Neural crest cell (in vitro differentiated cells): ENCODE measurements at places on chromosomes 7 and 10.
A peak's percentile ranks its signal among the peaks of the same experiment; 100 is the strongest.

DNA sequence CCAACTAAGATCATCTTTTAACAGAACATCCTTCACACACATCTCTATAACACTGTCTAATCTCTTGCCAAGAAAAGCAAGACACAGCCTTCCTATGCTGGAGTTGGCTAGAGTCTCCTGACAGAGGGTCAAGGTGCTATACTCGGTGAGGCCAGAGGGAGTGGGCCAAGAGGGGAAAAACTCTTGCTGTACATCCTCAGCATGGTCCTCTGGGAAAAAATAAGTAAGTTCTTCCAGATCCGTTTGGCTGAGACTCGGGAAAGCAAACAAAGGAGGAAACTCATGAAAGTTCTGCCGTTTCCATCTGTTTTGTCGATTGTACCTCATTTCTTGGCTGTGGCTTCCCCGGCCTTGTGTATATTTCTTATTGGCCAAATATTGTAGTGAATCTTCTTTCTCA, 33.9 kb downstream of the VWDE start:
- DNase-seq = no peak

DNA sequence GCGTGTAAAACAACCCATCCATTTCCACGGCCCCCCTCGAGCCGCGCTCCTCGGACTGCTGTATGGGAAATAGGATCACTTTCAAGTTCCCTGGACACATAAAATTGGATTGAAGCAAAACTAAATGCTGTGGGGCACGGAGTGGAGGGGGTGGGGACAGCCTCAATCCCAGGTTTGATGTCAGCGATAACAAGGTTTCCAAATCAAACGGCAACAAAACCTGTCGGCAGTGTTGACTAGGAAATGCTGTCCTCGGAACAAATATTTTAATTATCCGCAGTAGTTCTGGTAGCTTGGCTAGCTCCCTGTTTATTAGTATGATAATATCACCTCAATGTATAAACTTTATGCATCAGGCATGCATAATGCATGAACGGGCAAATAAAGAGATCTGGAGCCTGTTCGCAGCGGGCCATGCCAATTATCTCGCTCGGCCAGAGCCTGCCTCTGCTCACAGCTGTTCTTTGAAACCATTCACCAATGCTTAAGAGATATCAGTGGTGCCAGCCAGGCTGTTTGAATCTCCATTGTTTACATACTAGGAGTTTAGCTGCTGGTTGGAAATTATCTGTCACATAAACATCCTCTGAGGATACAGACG, 161.1 kb downstream of the PAXIP1 start:
- DNase-seq = no peak

- no peak for DNase-seq
Measured at GRCh38 chr7:116979430-116979829, 26.1 kb downstream of the ST7 start.

DNA sequence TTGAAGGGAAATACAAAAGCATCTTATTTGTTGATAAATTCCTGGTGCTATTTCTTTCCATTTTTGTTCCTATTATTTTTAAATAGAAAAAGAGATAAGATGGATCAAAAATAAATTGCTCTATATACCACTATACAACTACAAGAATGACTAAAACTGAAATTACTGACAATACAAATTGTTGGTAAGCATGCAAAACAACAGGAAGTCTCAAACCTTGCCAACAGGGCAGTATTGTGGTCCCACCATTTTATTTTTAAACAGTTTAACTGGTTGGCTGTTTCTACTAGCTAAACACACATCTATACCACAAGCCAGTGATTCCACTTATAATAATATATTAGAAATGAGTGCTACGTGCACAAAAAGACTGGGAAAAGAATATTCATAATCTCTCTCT, 213.0 kb downstream of the JAZF1 start:
- DNase-seq = no peak

GRCh38 chr10:14459665-14460064, 128.9 kb upstream of the FRMD4A start:
- DNase-seq = no peak

- DNase-seq = peak; percentile 29
Measured at GRCh38 chr10:48306870-48307710, 613 bp downstream of the MAPK8 start.

DNA sequence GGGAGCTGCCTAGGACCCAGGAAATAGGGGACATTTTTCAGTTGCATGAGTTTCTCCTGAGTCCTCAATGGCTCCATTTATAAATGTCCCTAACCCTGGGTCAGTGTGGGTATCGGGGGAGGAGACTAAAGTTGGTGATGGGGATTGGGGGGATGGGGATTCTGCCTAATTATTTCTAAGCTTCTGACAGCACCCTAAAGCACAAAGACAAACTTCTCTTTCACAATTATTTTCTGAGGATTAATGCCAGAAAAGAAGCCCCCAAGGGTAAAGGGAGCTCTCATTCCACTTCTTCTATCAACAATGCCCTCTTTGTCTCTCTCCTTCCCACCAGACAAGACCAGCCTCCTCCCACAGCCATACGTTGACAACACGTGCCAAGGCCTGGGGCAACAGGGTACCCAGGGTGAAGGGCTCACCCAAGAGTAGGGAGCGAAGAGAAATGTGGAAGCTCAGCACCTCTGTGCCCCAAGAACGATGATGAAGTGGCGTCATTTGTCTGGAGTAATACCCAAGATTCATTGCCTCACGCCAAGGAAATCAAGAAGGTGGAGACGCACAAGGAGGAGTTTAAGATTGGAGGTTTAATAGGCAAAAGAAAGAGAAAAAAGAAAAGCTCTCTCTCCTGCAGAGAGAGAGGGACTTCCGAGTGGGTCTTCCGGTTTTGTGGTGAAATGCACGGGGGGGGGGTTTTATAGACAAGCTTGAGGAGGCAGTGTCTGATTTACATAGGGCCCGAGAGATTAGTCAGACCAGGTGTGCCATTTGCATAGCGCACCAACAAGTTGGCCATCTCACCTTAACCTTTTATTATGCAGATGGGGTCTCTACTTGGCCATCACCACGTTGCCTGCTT, 14.4 kb upstream of the GJC3 start:
- peak; percentile 41 for DNase-seq

DNA sequence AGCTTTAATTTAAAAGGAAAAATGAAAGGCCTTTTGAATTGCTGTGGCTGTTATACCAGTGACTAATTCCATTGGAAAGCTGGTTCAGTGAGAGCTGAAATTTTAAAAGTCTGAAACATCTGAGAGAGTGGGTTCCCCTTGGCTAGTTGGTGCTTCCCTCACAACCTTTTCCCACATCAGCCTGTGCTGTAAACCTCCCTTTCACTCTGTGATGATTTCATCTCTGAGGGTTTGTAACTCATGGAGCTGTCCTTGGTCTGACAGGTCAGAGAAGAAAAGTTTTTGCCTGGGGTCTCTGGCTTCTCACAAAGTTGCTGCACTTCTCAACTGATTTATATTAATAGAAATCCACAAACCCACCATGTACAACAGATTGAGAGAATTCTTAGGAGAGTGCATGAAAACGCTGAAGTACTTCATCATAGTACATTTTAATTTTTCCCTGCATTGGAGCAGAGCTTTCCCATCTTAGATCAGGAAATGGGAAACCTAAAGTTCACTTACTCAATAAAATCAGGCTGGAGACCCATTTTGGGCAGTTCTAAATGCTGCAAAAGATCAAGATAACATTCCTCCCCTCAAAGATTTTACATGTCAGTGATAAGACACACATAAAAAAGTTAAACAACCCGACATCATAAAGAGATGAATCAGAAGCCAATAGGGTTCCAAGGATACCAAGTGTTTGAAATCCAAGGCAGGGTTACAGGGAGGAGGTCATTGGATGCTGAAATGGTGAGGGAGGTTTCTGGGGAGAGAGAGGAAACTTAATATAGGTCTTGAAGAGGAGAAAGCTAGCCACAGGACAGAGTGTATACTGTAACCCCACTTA, 157.0 kb upstream of the MKLN1 start:
- DNase-seq = no peak

DNA sequence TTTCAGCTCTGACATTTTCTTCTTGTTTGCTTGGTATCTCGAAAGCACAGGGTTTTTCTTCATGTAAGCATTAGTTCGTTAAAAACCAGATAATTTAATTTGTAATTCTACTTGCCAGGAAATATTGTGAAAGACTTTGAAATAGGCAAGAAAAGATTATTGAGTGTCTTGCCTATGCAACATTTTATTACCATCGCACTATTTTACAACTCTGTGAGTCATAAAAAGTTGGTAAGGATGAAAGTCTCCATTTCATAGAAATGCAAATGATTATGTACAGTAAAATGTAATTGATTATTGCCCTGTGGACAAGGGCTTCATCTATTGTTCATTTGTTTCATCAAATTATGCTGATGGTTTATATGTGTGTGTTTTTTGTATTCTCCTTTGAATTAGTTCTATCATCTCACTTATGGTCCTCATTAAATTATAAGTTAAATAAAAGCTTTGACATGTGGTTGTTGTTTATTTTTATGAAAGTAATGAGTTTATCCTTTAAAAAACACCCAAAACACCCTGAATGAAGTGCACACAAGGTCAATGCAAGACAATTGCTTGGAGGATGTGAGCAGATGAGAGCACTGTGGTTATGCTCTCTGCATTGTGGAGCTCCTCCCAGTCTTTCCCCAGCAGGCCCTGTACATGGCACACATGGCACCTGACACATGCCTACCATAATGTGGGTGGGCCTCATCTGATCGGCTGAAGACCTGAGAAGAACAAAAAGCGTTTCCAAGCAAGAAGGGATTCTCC, 230.8 kb downstream of the CXCL12 start:
- DNase-seq = no peak

DNA sequence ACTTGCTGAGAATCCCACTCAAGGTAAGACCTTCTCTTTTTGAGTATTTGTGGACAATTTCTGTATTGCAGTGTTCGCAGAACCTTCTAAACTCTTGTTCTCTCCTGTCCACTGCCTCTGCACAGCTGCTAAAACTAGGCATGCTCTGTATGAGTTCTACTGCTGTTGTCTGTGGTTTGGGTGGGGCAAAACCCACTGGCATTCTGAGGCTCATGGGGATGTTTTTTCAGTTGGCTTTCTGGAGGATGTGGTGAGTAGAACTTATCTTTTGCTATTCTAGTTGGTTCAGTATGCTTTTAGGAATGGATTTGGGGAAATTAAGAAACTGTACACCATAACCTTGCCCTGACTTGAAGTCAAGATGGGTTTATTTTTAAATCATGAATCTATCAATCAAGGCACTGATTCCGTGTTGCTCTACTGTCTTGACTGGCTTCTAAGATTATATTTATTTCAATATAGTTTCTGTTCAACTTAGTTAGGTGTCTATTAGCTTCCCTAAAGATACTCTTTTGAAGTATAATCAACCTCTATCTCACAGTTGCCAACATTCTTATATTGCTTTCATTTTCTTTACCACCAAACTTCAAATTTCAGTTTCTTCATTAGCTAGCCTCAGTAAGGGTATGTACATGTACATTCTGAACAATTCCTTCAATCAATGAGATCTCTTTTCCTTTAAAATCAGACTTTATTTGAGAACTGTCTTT, 25.0 kb upstream of the C1GALT1 start:
- DNase-seq = no peak

GRCh38 chr7:108869070-108869469, 299.4 kb downstream of the DNAJB9 start:
- DNase-seq = no peak

DNA sequence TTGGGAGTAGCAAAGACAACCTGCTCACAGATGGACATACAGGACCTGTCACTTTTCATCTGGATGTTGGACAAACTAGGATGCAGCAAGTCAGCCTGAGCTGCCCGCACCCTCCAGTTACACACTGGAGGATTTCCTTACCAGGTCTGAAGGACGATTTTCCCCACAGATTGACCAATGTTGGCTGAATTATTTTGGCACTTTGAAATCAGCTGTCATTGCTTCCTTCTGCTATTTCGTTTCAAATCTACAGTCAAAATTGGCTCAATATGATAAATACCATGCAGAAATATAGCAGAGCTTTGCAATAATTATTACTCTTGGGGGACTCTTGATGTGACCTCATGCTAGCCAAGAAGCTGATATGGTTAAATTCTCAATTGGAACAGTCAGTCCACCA, 2.5 kb downstream of the CLRN3 start:
- no peak for DNase-seq

- no peak for DNase-seq
Measured at GRCh38 chr10:77819210-77820112, 107.1 kb downstream of the DLG5 start.

GRCh38 chr10:126930883-126931503, 25.8 kb downstream of the DOCK1 start:
- no peak for DNase-seq

DNA sequence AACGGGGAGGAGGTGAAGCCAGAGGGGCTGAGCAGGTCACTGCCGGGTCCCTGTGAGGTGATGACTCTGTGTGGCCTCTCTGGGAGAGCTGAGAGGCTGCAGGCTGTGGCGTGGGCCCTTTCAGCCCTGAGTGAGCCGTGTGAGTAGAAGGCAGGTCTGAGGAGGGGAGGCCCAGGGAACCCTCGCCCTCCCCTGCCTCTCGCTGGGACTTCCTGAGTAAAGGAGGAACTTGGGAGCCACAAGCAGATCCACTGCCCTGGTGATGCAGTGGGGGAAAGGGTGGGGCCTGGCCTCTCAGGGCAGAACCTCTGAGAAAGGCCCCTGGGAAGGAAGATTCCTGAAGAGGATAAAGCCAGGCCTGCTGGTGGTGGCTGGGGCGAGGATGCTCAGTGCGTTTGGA, 22.8 kb downstream of the EEPD1 start:
- no peak for DNase-seq

- peak; percentile 74 for DNase-seq
Measured at GRCh38 chr10:101272229-101272868, 43.1 kb upstream of the LBX1 start.

GRCh38 chr10:74081192-74081803, 69.3 kb downstream of the AP3M1 start:
- DNase-seq = peak; percentile 47

- DNase-seq = no peak
Measured at GRCh38 chr10:100930368-100930767, 17.6 kb downstream of the SLF2 start.

DNA sequence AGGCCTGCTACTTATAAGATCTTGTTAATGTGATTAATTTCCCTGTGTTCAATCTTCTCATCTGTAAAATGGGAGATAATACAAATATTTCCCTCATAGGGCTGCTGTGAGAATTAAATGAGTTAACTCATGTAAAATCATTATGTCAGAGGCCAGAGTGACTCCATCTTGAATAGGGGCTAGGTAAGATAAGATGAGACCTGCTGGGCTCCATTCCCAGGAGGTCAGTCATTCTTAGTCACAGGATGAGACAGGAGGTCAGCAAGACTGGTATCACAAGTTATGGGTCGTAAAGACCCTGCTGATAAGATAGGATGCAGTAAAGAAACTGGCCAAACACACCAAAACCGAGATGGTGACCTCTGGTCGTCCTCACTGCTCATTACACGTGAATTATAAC, 200.7 kb downstream of the CYP26A1 start:
- DNase-seq = no peak

GRCh38 chr7:140526214-140526613, 46.9 kb upstream of the MKRN1 start:
- no peak for DNase-seq
